ENCODE measurements at places on chromosomes 4 and X.

GRCh38 chrX:105226499-105226898 lies 6.0 kb upstream of the TEX13A start:
- DNase-seq, result no peak

GRCh38 chr4:74093981-74094623 lies 4.9 kb downstream of the CXCL2 start:
- DNase-seq, result no peak

GRCh38 chrX:39397561-39398199 lies 596.4 kb downstream of the MID1IP1 start:
- no peak for DNase-seq

- no peak for DNase-seq
Observed at GRCh38 chrX:94961730-94962129, 1287.7 kb downstream of the FAM133A start.

Data from SIG-M5 (cell line).